ENCODE measurements at places on chromosomes 11 and 22. TPM values are rescaled to one million over a fixed set of nuclear protein-coding genes. Genes with fewer than 3 reads are reported as not detected.

The TMEM9B gene
- total RNA-seq, result 37.9 TPM

GRCh38 chr11:46914910-46915309 lies 3.4 kb downstream of the LRP4 start:
- DNase-seq, result no peak

DNA sequence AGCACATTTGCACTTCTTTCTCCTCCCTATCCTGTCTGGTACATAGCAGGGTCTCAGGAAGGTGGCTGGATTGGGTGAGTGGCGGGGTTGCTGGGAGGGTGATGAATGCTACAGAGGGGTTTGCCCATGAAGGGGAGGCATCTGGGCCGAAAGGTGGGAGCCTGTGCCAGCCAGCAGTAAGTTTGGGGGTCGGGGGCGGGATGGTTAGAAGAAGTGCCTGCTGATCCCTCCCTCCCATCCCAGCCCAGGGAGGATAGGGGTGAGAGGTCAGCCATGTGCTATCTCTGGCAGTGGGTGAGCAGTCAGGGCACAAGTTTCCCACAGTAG lies 2.8 kb downstream of the CD82 start:
- DNase-seq, result peak; percentile 47

GRCh38 chr22:26679003-26679629 lies 21.7 kb downstream of the MIAT start:
- peak; percentile 76 for DNase-seq

Data from Daoy (cell line).